ENCODE measurements at places on chromosomes 1 and 21.

DNA sequence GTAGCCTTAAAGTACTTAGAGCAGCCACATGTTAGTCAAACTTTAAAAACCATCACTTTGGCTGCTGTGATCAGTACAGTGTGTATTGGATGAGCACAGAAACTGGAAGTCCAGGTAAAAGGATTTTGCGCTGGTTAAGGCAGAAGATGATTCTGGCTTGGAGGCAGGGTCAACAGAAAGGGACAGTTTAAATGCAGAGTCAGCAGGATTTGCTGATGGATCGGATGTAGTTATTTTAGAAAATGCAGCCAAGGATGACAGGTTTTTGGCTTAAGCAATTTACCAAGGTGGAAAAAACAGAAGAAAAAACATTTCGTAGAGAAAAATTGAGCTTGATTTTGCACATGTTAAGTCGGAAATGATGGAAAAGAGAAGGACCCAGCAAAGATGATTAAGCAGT lies 45.9 kb upstream of the MORC3 start:
- DNase-seq: no peak

DNA sequence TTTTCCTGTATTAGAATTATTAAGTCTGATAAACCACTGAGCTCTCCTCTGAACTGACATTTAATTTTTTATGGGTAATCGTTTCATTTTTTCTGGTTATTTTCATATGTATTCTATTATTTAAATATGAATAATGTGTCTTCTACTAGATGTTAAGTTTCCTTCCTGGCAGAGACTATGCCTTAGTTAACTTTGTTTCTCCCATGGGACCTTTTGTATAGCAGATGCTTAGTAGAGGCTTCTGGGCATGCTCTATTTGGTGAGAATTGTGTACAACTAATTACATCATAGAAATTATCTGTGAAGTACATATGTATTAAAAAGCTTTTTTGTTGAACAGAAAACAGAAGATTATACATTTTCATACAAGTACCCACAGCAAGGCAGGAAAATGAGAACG lies 23.4 kb downstream of the CTBS start:
- DNase-seq: no peak

GRCh38 chr1:168235548-168235885 lies 9.7 kb downstream of the SFT2D2 start:
- DNase-seq: no peak

DNA sequence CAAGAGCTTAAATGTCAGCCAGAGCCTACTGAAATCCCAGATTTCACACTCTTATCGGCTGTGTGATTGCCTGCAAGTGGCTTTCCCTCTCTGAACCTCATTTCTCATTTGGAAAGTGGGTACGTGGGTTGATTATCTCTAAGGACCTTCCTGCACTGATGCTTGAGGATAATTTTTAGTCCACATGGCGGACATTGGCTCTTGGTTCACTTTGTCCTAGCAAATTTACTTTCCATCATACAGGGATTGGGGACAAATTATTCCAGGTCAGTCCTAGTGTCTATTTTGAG lies 111.6 kb downstream of the ACTL8 start:
- no peak for DNase-seq

DNA sequence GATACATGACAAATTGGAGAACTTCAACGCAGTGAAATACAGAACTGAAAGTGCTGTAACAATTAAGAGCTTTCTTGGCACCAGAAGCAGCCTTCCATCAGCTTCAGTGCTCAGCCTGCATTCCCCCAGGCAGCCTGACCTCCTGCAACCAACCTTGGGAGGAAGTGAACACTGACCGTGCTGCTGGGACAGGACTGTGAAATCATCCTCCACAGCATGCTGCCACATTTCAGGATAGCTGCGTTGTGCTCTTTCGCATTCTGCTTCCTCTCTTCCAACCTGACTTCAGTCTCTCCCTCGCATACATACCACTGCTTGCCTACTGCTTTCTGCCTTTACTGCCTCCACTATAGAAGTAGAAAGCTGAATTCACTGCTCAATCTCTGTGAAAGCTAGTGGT lies 388.6 kb downstream of the RWDD3 start:
- no peak for DNase-seq

- no peak for DNase-seq
Measured at GRCh38 chr21:45262616-45263015, 25.1 kb downstream of the POFUT2 start.

DNA sequence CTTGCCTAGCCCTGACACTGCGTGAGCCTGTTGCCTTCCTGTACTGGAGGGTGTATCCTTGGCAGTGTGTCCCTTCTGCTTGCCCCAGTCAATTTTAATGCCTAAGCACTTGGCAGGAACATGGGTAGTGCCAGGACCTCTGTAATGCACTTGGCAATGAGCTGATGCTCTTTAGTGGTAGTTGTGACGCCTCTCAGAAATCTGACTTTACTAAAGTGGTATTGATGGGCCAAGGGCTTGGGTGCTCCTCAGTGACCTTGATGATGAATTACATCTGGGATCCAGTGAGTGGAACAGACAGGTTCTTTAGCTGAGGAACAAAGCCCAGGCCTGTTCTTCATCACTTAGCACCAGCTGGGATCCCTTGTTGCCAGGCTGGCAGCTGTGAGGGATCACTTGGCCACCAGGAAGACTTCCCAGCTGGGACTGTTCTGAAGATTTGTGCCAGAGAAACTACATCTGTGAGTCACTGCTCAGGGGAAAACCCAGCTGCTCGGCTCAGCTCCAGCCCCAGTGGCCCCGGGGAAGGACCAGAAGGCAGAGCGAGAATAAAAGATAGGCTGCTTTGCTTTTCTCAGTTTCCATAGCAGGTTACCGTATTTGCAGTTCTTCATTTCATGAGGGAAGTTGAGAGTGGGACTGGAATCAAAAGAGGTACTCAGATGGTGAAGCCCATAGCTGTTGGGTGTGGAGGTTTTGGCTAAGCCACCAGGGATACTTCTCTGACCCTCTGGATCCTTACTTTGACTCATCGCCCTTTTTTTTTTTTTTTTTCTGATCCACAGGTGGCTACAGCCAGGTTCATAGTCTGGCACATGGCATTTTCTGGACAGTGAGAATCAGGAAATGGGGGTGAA lies 28.5 kb upstream of the KCNA2 start:
- DNase-seq: peak; percentile 21

GRCh38 chr1:93704052-93704451 lies 22.4 kb upstream of the BCAR3 start:
- no peak for DNase-seq

- no peak for DNase-seq
Measured at GRCh38 chr1:29504196-29504595, 267.9 kb downstream of the PTPRU start.

GRCh38 chr1:161021165-161021969 lies 415 bp upstream of the F11R start:
- peak; percentile 70 for DNase-seq

DNA sequence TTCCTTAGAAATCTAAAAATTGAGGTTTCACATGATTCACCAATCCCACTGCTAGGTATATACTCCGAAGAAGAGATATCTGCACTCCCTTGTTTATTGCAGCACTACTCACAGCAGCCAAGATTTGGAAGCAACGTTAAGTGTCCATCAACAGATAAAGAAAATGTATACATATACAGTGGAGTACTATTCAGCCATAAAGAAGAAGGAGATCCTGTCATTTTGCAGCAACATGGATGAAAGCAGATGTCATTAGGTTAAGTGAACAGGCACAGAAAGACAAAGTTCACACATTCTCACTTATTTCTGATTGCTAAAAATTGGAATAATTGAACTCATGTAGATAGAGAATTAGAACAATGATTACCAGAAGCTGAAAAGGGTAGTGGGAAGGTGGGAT lies 56.4 kb downstream of the RABGAP1L start:
- no peak for DNase-seq

DNA sequence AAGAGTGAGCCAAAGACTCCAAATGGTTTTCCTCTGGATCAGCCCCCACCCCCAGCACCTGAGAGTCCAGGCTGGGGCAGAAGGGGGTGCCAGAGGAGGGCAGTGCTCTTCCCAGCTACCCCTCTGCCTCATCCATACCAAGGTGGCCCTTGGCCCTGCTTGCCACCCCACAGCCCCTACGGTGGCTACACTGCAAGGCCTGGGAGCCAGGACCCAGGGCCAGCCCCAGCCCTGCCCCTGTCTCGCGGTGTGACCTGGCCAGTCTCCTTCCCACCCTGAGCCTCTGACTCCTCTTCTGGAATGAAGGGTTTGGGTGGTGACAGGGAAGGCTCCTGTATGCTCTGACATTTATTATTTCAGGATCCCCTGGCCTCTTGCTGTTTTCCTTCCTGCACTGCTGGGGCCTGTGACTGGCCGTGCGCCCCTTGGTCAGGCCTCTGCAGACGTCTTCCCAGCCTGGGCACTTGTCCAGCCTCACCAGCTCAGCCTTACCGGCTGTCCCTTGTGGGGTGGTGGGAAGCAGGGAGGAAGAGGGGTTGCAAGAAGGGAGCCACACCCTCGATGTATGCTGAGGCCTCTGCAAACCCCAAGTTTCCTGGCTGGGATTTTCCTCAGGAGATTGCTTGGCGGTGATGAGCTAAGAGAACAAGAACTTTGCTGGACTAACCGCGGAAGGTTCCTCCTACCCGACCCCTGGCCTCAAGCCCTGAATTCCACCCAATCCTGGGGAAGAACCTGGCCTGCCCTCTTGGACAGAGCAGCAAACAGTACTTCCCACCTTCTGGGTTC lies 13.5 kb downstream of the ASAP3 start:
- DNase-seq: no peak

- DNase-seq: no peak
Measured at GRCh38 chr1:218496561-218496960, 151.4 kb downstream of the TGFB2 start.

DNA sequence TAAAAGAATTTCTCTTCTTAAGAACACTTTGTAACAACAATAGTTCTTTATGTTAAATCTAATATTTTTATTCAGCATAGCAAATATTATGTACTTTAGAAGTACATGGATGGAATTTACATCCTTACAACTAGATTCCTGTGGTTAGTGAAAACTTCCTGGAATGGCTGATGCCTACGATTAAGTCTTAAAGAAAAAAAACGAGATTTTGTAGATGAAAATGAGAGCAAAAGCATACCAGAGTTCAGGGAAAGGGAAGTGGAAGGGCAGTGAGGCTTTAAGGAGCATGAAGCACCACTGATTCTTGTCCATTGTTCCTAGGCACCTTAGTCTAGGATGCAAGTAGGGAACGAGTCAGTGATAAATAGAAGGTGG lies 26.7 kb downstream of the CFH start:
- DNase-seq: no peak

DNA sequence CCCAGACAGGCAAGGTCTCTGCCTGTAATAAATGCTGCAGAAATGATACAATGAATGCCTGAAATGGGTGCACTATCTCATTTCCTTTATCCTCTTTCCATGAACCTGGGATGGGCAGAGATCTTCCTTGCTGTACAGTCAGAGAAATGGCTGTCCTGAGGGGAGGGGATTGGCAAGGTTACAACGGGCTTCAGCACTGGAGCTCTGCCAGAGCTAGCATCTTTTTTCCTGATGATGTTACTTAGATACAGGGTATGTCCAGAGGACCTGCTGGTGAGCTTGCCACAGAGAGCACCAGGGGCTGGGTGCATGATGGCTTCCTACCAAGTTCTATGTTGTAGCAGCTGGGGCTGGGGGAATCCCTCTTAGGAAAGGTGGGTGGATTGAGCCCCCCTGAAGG lies 115.1 kb downstream of the PLXNA2 start:
- no peak for DNase-seq

GRCh38 chr1:17834561-17835100 lies 79.5 kb downstream of the ACTL8 start:
- DNase-seq: no peak
